ENCODE measurements at places on chromosomes 16 and 17.

GRCh38 chr16:85081038-85081437 lies 31.2 kb downstream of the CIBAR2 start:
- DNase-seq, result no peak

GRCh38 chr17:68560966-68561720 lies 40.0 kb downstream of the FAM20A start:
- DNase-seq, result no peak

DNA sequence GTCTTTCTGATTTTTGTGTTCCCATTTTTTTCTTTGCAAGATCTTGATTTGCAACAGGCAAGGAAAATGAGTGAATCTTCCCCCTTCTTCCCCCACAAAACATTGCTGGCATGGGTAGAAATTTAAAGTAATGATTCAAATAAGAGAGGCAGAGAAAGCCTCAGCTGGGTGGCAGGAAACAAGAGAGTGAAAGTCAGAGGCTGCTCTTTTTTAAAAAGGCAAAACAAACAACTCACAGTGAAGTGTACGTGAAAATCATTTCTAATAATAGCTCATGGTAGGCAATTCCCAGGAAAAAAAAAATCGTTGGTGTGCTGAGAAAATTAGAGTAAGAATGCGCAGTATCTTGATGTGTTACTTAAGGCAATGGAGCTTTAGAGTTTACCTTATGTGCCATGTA lies 229.5 kb downstream of the FTO start:
- no peak for DNase-seq

GRCh38 chr17:51496378-51496777 lies 236.0 kb downstream of the UTP18 start:
- no peak for DNase-seq

DNA sequence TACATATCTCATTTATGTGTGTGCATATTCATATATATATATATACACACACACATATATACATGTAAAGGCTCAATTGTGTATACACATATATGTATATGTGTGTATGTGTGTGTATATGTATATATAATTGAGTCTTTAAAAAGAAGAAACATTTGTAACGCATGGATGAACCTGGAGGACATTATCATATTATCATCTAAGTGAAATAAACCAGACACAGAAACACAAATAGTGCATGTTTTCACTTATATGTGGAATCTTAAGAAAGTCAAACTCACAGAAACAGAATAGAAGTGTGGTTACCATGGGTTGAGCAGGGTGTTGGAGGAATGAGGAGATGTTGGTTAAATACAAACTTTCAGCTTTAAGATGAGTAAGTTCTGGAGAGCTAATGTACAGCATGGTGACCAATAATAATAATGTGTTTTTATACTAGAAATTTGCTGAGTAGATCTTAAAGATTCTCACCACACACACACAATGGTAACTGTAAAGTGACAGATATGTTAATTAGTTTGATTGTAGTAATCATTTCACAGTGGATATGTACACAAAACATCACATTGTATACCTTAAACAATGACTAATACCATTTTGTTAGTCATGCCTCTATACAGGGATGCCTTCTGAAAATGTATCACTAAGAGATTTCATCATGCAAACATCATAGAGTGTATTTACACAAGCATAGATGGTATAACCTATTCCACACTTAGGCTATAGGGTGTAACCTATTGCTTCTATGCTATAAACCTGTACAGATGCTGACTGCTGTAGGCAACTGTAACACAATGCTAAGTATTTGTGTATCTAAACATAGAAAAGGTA lies 132.6 kb upstream of the CACNG5 start:
- DNase-seq, result no peak

DNA sequence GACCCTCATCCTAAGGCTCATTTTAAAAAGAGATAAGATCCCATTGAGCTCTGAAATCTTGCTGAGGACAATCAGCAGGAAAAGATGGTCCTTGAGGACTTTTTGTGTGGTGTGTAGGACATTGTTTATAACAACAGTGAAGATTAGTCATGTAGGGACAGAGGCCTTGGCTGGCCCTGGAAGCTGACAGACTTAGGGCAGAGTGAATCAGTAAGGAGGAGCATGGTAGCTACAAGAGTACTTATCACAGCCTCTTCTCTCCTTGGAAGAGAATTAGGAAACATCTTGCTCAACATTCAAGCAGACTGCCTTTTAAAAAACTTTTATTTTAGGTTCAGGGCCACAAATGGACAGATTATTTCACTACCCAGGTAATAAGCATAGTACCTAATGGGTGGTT lies 665.9 kb upstream of the SALL1 start:
- no peak for DNase-seq

DNA sequence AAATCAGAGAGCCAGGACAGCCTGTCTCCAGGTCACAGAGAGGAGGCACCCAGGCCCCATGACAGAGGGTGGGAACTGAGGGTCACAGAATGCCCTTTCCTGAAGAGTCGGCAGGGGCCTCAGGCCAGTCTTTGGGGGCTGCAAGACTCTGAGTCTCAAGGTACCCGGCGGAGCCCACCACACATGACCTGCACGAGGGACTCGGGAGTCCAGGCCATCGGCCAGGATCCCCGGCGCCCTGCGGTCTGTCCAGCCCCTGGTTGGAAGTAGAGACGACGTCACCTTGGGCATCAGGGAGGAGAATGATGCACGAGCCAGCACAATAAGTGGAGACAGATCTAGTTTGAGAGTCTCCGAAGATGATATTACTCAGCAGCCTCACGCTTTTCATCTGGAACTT lies 234.7 kb upstream of the SDK2 start:
- DNase-seq, result no peak

- no peak for DNase-seq
These were observed 669 bp downstream of the RNF167 start for GRCh38 chr17:4940555-4941318.

Data from stimulated activated CD4-positive, alpha-beta T cell treated with anti-CD3 and anti-CD28 coated beads, Interleukin-1b, Interleukin-23, amount 100 ng/mL, for 24 hours (primary cell).